ENCODE measurements at places on chromosomes 12 and 14.

GRCh38 chr12:128914908-128915563 is 61.8 kb downstream of the GLT1D1 start:
- DNase-seq, result no peak

DNA sequence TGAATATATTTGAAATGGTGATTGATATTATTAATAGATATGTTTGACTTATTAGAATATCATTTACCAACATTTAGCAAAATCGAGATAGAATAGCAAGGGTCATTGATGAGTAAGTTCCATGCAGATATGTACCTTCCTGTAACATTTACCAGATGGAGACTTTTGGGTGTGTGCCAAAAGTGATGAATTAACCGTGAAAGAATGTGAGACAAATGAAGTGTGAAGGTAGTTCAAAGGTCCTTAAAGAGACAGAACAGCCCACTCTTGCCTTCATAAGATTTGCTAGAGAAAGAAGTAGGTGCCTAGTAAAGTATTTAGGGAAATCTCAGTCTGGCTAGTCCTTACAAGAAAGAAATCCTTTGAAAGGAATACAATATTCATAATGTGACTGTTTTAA is 45.5 kb downstream of the FGD4 start:
- peak; percentile 96 for DNase-seq

DNA sequence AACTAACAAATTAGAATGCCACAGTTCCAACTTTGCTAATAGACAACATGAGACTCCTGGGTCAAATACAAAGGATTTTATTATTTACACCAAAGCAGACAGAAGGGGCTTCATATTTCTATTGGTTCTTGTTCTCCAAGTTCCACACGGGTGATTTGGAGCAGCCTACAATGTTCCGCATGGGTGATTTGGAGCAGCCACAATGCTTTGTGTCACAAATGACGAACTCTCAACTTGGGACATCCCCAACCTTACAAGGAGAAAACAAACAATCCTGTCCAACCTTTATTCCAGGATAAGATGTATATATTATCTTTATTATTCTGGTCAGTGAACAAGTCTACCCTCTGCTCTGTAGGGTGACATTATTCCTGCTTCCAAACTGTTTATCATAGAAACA is 694.3 kb upstream of the MGAT4C start:
- DNase-seq, result no peak

- no peak for DNase-seq
These were observed 103.3 kb downstream of the NCOR2 start for GRCh38 chr12:124464062-124464461.

DNA sequence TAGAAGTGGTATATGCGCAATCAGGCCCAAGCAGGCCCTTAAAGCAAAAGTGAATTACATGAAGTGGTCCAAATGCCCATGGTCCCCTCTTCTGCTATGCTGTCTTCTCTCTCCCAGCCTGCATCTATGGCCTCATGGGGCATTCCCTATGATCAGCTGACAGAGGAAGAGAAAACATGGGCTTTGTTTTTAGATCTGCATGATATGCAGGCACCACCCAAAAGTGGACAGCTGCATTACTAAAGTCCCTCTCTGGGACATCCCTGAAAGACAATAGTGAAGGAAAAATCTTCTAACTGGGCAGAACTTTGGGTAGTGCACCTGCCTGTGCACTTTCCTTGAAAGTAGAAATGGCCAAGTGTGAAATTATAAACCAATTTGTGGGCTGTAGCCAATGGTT is 145.2 kb upstream of the ARID2 start:
- DNase-seq, result no peak

- peak; percentile 12 for DNase-seq
These were observed 965.5 kb downstream of the TMEM121 start for GRCh38 chr14:106491851-106492250.

GRCh38 chr14:93207468-93208308 is 632 bp downstream of the UBR7 start:
- DNase-seq, result peak; percentile 43

GRCh38 chr12:42630314-42630713 is 40.8 kb upstream of the PRICKLE1 start:
- DNase-seq, result no peak

- DNase-seq, result no peak
These were observed 1.7 kb upstream of the KRT76 start for GRCh38 chr12:52778833-52779232.

DNA sequence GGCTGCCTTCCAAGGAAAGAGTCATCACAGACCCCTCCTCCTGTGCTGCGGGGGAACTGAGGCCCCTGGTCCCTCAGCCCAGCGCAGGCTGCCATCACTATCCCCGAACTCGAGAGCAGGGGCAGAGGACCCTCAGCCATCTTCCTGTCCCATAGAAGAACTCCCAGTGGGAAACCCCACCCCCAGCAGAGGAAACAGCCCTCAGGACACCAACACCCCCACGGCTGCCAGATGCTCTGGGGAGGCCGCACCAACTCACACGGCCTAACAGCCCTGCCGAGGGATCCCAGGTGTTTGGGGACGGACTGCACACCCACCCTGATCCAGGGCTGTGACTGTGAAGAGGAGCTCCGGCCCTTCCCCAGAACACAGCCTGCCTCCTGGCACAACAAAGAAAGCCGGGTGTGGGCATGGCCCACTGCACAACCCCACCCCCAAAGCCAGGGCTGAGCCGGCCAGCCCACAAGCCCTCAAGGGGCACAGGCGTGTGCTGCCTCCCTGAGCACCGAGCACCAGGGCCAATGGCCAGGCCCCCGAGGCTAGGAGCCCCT is 16.3 kb upstream of the C14orf180 start:
- no peak for DNase-seq

GRCh38 chr14:42353315-42353714 is 746.6 kb downstream of the LRFN5 start:
- no peak for DNase-seq

- DNase-seq, result no peak
These were observed 39.8 kb downstream of the BAZ1A start for GRCh38 chr14:34835312-34835711.

GRCh38 chr14:58638231-58639197 is 752 bp downstream of the DACT1 start:
- peak; percentile 31 for DNase-seq

DNA sequence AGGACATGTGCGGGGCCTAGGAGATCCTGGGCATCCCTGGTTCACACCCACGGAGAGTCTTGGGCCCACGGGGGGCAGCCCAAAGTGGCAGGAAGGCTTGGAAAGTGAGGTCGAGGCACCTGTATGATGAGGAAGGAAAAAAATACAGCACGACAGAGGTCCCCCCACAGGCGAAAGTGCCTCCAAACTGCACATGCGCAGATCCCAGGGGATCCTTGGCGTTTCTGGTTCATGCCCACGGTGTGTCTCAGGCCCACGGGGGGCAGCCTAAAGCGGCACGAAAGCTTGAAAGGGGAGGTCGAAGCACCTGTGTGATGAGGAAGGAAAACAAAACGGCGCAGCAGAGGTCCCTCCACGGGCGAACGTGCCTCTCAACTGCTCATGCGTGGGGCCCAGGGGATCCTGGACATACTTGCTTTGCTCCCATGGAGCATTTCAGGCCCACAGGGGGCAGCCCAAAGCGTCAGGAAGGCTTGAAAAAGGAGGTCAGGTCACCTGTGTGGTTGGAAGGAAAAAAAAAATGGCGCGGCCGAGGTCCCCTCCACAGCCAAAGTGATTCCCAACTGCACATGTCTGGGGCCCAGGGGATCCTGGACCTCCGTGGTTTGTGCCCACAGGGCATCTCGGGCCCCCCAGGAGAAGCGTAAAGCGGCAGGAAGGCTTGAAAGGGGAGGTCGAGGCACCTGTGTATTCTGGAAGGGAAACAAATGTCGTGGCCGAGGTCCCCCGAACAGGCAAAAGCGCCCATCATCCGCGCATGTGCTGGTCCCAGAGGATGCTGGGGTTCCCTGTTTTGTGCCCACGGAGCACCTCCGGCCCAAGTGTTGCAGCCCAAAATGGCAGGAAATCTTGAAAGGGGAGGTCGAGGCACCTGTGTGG is 582.6 kb downstream of the ALG10 start:
- no peak for DNase-seq

DNA sequence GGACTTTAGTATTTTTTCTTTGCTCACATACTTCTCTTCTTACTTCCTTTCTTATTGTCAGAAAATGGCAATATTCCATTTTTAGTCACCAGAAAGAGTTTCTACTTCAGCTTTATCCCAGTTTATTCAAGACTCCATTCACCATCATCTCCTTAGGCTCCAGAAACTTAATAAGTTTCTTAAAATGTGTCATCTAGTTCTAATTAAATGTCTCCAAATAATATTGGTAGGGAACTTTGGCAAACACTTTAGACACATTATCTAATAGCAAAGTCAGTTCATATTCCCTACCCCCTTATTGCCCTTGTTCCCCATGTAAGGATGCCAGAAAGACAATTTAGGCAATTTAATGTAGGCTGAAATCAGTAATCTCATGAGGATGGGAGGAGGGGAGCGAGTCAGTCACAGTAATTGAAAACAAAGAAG is 15.1 kb downstream of the EPYC start:
- DNase-seq, result no peak

- DNase-seq, result no peak
These were observed 37.3 kb downstream of the KIF21A start for GRCh38 chr12:39405580-39405979.

DNA sequence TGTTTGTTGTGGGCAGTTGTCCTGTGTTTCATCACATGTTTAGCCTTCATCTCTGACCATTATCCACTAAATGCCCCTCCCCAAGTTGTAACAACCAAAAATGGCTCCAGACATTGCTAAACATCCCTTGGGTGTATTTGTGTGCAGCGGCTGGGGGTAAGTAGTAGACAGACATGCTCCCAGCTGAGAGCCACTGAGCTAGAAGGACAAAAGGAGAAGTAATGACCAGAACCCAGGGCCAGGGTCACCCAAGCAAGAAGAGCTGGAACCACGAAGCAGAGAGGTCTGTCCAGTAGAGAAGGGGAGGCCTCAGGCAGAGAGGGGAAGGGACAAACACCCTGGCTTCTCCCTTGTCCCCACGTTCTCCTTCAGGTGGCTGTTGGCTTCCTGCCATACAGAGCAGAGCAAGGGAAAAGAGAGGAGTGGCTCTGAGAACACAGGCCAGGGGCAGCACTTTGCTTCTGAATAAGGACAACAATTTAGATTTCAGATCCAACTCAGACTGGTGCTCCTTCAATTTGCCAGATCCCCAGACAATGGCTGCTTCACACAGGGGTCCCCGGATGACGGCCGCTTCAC is 55.2 kb downstream of the NDUFA12 start:
- no peak for DNase-seq

DNA sequence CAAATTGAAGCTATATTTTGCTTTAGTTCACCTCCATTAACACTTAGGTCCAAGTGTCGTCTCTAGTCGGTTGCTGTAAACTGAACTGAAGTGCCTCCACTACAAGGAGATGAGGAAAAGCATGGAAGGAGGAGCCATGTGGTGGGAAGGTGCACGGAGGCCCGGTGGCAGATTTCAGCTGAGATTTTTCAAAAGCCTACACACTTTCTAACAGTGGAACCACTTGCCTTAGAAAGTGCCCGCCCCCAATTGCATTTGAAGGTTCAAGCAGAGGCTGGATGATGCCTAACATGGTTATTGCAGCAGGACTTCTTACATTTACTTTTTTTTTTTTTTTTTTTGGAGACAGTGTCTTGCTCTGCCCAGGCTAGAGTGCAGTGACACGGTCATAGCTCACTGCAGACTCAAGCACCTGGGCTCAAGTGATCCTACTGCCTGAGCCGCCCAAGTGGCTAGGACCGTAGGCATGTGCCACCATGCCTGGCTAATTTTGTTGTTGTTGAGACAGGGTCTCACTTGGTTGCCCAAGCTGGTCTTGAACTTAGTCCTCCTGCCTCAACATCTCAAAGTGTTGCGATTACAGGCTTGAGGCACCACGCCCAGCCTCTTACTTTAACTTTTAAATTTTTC is 27.6 kb downstream of the EML1 start:
- DNase-seq, result no peak

GRCh38 chr14:97021571-97022168 is 224.5 kb downstream of the VRK1 start:
- DNase-seq, result no peak

DNA sequence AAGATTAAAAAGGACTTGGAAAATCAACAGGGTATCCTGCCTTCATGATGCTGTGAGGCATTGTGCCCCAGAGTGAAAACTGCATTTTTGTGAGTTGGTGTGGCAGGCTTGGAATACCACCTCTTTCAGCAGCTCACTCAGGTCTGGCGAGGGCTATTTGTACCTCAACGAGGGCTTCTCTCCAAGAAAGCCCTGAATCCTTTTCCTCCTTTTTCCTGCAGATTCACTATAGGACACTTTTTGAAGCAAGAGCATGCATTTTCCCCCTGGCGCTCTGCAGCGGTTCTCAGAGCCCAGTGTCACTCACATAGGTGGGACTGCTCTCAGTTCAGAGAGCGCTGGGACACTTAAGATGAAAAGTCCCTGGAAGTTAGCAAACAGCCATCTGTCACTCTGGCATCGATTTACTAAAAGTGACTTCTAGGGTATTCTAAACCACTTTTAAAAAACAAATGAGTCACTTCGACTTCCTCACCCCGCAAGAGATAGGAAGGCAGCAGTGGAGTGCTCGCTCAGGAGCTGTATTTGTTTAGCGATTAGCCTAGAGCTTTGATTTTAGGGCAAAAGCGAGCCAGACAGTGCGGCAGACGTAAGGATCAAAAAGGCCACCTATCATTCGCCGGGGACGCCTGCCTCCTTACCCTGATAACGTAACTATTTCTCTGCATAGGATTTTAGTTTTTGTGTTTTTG is 782 bp upstream of the LGR5 start:
- peak; percentile 83 for DNase-seq

DNA sequence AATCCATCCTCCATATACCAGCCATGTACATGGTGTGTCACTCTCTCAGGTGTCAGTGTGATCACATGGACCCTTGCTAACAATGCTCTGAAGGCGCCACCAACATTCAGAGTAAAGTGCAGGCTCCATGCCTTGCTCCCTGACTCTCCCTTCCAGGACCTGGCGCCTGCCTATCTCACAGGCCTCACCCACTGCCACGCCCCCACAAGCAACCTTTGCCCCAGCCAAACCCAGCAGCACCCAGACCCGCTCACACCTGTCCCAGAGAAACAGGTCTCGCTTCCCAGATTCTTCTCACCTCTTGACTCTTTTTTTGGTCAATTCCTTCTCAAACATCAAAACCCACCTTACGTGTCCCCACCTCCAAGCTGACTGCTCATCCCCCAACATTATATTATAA is 52.3 kb downstream of the KCNK10 start:
- peak; percentile 49 for DNase-seq

- DNase-seq, result no peak
These were observed 91.5 kb upstream of the SLC35F4 start for GRCh38 chr14:57957441-57957840.

DNA sequence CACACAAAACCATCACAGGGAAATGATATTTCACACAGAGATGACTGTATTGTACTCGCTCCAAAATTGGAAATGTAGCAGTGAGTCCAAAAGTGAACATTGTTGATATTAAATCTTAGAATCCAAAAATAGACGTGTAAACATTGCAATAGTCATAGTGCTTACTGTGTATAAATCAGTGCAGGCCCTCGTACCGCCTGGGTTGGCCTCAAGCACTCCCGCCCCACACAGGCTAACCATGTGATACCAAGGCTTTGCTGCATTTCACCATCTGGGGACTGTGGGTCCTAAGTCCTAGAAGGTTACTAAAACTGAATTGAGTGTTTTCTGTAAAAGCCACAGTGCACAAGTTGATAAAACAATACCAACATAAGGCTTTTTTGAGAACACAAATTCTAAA is 107.3 kb downstream of the PPP2R5E start:
- no peak for DNase-seq

GRCh38 chr12:13900718-13901117 is 80.7 kb downstream of the GRIN2B start:
- peak; percentile 76 for DNase-seq

GRCh38 chr12:132834181-132834711 is 5.6 kb upstream of the GOLGA3 start:
- no peak for DNase-seq

Measured in LoVo (cell line).